ENCODE measurements at places on chromosomes 7 and 10.

DNA sequence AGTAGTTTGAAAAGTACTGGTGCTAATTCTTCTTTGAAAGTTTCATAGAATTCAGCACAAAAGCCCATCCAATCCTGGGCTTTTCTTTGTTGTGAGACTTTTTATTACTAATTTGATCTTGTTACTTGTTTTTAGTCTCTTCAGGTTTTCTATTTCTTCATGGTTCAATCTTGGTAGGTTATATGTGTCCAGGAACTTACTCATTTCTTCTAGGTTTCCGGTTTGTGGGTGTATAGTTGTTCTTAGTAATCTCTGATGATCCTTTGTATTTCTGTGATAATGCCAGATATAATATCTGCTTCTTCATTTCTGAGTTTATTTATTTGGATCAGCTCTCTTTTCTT lies 147.5 kb downstream of the RTKN2 start:
- DNase-seq: no peak

- DNase-seq: no peak
Measured at GRCh38 chr10:103555712-103556111, 62.2 kb downstream of the NEURL1 start.

DNA sequence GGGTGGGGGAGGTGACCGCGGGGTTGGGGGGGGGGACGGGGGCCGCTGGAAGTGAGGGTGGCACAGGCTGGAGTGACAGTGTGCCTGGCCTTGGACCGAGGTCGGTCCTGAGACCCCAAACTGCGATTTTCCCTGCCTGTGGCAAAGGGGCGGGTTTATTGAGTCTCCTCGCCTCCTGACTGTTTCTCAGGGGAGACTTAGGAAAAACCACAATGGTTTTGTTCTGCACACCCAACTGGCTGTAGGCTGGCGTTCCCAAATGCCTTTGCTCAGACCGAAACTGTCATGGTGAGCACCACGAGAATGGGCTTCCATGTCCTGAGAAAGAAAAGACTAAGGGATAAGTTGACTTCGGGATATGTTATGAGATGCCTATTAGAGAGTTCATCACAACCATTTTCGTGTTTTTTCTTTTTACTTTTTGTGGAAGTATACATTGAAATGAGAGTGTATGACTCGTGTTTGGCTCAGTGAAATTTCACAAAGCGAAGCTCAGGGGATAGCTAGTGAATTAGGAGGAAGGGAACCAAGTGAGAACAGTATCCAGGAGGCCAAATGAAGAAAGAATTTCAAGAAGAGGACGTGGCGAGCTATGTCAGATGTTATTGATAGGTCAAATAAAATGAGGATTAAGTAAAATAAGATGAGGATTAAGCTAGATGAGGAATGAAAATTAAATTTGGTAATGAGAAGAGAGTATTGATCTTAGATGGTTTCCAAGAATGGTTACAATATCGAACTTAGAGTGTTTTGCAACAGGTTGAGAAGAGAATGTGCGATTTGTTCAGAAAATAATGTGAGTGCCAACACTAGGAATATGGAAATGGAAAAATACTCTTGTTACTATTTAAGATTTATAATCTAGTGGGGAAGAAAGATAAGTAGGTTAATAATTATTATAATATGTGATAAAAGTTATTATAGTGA lies 918 bp downstream of the NET1 start:
- DNase-seq: peak; percentile 35

- DNase-seq: no peak
Measured at GRCh38 chr7:107071129-107071528, 26.6 kb downstream of the PRKAR2B start.

DNA sequence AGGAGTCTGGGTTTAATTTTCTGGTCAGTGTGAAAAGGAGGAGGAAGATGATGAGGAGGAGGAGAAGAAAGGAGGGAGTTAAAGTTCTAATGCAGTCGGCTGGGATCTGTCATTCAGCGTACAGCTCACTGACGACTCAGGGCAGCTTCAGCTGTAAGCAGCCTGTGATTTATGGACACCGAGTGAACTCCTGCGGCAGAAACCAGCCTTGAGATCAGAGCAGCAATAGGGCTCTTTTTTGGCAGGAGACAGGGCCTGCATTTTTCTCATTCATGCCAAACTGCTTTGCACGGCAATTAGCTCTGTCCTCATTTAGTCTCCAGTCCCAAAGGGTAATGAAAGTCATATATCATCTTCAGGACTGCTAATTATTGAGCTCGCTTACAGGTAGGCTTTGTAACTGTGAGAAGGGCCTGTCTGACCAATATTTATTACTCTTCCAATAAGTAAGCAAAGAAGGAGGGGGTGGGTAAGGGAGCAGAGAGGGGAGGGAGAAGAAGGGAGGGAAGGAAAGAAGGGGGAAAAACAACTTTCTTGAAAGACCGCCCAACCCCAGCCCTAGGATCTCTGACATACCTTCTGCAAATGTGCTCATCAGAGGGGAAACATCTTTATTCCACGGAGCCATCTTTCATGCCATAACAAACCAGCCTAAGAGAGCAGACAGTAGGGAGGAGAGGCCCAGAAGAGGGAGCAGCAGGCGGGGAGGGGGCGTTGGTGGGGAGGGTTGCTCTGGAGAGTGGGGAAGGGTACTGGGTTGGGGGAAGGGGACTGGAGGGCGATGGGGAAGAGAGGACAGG lies 48.1 kb upstream of the COMTD1 start:
- DNase-seq: no peak
